ENCODE measurements at places on chromosomes 13 and 19.
A peak's percentile ranks its signal among the peaks of the same experiment; 100 is the strongest.

GRCh38 chr19:49639401-49640112 is 386 bp downstream of the RRAS start:
- DNase-seq, result no peak

GRCh38 chr19:2387367-2388288 is 27.6 kb downstream of the TMPRSS9 start:
- DNase-seq, result no peak

DNA sequence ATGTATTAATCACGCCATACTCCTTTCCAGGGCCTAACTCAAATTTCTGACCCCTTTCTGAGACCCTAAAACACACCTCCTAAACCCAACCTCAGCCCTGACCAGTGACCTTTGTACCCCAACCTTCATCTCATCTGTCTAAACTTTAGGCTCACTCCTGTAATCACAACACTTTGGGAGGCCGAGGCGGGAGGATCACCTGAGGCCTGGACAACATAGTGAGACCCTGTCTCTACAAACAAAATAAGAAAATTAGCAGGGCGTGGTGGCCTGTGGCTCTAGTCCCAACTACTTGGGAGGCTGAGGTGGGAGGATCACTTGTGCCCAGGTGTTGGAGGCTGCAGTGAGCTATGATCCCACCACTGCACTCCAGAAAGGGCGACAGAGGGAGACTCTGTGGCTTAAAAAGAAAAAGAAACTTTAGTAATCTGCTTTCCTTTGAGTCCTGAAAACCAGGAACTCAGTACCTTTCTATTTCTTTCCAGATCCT is 4.7 kb downstream of the RTN2 start:
- no peak for DNase-seq

GRCh38 chr19:35257113-35257461 is 8.3 kb downstream of the LSR start:
- no peak for DNase-seq

DNA sequence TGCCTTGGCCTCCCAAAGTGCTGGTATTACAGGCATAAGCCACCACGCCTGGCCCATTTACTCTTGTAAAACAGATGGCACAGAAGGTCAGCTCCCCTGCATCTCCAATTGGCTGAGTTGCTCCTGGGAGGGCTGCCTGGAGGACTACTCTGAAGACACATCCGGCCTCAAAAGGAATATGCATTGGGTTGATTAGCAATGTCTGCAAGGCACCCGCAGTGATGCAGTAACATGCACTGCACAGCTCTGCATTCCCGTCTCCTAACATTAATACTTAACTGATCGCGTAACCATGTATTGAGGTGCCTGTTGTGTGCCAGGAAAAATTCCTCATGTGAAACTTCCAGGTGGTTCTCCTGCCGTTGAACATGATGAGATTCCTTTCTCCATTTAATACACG is 5.0 kb downstream of the ELAVL3 start:
- no peak for DNase-seq

- DNase-seq, result no peak
Measured at GRCh38 chr19:33296488-33296971, 5.8 kb downstream of the CEBPA start.

- no peak for DNase-seq
Measured at GRCh38 chr19:6833166-6833790, 54.1 kb upstream of the ADGRE1 start.

DNA sequence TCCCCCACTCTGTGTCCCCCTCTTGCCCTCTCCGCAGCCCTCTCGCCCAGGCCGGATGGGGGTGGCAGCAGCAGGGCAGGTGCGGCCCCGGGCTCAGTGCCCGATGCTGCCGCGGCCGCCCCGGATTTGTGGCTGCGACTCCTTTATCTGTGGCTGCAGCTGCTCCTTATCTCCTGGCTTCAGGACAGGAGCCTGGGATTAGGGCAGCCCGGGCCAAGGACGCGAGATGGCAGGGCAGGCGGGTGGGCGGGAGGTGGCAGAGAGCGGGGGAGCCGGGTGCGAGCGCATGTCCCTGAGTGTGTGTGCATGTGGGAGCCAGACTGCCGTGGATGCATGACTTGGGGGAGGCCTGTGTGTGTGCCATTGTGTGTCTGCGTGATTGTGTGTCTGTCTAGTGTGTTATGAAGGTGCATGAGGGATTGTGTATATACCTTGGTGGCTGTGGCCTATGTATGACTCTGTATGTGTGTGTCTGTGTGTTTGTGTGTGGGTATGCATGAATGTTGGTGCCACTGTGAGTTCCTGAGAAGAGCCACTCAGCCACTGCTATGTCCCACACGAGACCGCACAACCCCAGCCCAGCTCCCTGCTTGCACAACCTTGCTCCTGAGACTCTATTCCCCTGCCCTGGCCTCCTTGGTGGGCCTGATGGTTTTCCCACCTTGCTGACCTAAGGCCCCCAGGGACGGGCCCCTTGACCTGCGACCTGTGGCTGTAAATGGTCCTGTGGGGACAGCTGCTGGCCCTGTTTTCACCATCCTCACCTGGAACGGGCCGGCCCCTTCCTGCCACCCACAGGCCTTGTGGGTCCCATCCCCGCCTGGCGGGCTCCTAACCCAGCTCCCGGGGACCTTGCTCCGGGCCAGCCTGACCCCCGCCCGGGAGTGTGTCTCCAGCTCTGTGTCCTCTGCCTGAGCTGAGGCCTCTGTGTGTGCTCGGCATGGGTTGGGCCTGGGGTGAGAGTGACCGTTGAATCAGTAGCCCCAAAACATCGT is 5.3 kb upstream of the NRTN start:
- no peak for DNase-seq

GRCh38 chr19:50239921-50240590 is 36.6 kb downstream of the MYH14 start:
- DNase-seq, result no peak

GRCh38 chr19:41740415-41741243 is 14.7 kb upstream of the CEACAM6 start:
- no peak for DNase-seq

DNA sequence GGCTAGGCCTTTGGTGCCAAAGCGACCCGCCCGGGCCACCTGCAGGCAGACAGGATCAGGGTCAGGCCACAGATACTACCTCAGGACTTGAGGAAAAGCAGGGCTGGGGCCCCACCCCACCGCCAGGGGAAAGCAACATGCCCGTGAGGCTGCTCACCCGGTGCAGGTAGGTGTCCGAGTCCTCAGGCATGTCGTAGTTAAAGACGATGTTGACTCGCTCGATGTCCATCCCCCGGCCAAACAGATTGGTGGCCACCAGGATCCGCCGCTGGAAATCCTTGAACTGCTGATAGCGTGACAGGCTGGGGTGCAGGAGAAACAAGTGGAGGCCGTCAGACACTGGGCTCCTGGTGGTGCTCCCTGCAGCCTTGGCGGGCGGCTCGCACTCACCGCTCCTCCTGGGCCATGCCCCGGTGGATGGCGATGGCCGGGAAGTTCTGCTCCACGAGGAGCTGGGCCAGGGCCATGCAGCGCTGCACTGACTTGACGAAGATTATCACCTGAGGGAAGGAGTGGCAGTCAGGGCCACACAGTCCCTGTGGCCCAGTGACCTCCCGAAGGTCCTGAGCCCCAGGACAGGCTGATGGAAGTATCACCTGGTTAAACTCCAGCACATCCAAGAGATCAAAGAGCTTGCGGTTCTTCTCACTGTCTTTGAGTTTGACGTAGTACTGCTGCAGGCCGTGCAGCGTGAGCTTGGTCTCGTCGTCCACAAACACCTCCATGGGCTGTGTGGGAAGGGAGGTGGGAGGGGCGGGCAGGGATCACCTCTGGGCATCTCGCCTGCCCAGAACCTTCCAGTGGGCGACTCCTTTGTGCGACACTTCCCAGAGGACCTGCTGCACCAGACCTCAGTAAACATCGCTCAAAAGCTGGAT is 9.8 kb downstream of the DDX39A start:
- no peak for DNase-seq

DNA sequence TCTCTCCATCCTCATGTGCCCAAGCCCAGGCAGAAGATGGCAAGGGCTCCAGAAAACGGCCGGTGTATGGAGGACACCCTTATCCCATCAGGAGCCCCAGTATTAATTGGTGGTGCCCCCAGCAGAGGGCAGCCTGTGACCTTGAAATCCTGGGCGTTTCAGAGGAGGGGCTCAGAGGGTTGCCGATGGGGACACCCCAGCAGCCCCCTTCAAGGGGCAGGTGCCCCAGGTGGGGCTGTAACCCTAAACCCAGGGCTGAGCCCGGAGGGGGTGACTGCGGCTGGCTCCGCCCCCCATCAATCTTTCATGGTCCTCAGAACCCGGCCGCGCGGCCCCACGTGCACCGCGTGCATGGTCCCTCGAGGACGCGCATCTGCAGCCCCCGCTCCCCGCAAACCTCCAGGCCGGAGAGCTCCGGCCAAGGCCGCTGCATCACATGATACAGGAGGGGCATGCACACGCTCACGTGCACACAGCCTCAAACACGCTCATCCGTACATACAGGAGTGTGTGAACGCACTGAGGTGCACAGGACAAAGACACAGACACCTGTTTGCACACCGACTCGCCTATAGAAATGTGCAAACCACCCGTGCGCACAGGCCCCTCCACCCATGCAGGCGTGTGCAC is 949 bp downstream of the RAB3A start:
- peak; percentile 64 for DNase-seq

GRCh38 chr19:50974702-50975556 is 5.5 kb upstream of the KLK6 start:
- DNase-seq, result no peak

DNA sequence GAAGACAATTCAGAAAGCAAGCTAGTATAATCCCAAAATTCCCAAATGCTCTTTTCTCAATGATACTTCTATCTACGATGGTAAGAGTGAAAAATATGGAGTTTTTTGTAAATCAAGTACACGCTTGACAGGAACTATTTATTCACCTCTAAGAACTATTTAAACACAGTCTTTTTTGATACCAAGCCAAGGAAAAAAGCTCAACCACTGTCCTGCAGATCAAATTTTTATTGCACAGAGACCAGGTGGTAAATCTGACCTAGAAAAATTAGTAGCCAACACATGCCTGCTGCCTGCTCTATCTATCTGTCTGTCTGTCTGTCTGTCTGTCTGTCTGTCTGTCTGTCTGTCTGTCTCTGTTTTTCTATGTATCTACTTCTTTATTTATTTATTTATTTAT is 292.2 kb downstream of the MZT1 start:
- DNase-seq, result no peak

DNA sequence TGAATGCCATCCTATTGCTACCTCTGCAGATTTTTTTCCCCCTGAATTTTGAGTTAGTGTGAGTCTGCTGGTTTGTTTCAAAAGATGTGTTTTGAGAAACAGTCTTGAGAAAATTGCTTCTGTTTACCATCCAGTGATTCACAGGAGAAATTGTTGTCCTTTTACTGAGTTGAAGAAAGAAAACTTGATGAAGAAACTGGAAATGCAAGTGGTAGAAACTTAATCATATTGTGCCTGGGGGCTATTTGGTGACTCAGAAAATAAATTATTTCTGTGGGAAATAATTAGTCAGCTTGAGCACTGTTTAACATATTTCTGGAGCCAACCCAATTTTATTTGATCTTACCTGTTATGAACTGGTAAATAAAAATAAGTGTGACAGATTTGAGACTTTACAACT is 35.4 kb downstream of the PAN3 start:
- DNase-seq, result no peak

DNA sequence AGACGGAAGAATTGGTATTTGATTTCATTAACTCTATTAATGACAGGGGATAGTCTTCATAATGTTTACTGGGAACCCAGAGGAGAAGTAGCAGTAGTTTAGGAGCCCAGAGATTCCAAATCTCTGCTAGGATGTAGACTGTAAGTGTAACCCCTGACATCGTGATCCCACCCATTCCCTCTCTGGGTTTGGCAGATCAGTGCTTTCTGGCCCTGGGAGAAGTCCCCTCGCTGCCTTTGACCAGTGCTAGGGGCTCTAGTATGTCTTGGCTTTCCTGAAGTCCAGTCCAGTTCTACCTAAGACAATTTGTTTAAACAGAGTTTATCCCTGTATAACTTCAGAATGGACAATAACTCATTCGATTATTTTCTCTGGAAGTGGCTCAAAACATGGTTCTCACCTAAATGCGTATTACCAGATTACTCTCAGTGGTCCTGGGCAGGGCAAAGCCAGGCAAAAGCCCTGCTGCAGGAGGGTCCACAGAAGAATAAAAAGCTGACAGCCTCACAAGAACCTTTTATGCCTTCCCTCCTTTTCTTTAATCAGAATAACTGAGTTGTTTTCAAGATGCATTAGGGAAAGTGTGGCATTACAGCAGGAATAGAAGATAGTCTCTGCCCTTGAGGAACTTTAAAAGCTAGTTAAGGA is 11.8 kb downstream of the KLF5 start:
- no peak for DNase-seq

DNA sequence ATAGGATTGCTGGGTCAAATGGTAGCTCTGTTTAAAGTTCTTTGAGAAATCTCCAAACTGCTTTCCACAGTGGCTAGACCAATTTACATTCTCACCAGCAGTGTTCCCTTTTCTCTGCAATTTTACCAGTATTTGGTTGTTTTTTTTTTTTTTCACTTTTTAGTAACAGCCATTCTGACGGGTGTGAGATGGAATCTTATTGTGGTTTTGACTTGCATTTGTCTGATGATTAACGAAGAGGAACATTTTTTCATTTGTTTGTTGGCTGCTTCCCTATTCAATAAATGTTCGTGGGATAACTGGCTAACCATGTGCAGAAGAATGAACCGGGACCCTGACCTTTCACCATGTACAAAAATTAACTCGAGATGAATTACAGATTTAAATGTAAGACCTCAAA is 31.2 kb downstream of the CYP4F2 start:
- no peak for DNase-seq

- DNase-seq, result no peak
Measured at GRCh38 chr13:99859178-99860177, 112.1 kb downstream of the ZIC5 start.

- no peak for DNase-seq
Measured at GRCh38 chr19:48627865-48628314, 8.6 kb downstream of the SPHK2 start.

- DNase-seq, result no peak
Measured at GRCh38 chr13:112325142-112325808, 50.9 kb upstream of the SPACA7 start.

DNA sequence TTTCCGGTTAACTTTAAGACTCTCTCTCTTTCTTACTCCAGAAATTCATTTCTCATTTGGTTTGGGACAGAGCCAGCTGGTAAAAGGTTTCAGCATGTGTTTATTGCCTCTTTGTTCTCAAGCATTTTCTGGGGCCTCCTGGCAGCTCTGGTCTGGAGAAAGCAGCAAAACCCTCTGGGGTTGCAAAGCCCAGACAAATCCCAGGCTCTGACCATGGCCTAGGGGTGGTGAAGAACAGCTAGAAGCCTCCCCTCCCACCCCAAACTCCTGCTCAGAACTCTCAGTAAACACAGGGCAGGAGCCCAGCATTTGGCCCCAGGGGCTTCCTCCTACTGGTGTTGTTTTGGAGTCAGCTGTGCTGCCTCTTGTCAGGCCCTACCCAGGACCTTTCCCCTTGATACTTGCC is 124.2 kb upstream of the SERP2 start:
- DNase-seq, result no peak
